ENCODE measurements at places on chromosomes 7 and 10.

GRCh38 chr10:12418725-12419261 lies 69.4 kb downstream of the CAMK1D start:
- DNase-seq: no peak

DNA sequence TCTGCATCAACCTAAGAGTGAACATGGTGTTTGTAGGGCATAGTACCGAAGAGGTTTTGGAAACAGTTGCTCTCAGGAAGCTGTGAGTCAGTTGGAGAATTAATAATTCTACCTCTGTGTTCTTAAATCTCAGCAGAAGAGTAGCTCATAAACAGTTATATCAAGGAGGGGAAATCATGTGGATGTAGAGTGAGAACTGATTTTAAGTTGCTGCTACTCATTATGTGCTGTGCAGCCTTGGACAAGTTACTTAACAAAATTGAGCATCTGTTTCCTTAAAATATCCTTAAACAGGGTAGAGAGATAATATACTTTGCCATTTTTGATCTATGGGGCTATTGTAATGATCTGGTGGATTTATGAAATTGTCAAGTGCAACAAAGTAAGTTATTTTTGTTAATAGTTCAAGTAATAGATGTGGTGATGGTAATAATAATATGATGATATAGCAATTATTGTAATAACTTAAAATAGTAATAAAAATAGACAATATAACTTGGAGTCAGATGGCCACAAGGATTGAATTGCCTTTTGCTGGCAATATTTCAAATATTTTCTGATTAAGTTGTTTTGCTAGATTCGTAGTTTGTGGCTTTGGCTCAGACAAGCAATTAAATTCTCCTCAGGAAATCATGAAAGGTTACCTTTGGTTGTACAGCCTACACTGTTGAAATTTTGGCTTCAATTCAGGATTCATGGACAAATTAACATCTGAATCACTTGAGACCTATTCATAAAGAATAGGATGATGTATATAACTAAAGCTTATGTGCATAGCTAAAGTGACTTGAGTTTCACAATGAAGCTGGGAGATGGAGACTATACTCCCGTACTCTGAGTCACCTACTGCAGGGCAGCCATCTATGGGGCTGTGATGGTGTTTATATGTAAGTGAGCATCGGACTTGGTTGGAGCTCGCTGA lies 228.5 kb downstream of the CDK14 start:
- no peak for DNase-seq

DNA sequence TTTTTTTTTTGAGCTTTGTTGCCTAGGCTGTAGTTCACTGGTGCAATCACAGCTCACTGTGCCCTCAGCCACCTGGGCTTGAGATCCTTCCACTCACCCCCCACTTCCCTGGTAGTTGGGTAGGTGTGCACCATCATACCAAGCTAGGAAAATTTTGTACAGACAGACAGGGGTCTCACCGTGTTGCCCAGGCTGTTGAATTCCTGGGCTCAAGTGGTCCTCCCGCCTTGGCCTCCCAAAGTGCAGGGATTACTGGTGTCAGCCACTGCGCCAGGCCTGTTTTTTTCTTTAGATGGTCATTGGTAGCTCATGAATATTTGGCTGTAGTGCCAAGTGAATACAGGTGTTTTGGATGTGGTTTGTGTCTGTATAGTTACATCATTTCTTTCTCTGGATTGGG lies 7.5 kb downstream of the COMTD1 start:
- no peak for DNase-seq

GRCh38 chr10:81920213-81920829 lies 45.3 kb downstream of the NRG3 start:
- no peak for DNase-seq

DNA sequence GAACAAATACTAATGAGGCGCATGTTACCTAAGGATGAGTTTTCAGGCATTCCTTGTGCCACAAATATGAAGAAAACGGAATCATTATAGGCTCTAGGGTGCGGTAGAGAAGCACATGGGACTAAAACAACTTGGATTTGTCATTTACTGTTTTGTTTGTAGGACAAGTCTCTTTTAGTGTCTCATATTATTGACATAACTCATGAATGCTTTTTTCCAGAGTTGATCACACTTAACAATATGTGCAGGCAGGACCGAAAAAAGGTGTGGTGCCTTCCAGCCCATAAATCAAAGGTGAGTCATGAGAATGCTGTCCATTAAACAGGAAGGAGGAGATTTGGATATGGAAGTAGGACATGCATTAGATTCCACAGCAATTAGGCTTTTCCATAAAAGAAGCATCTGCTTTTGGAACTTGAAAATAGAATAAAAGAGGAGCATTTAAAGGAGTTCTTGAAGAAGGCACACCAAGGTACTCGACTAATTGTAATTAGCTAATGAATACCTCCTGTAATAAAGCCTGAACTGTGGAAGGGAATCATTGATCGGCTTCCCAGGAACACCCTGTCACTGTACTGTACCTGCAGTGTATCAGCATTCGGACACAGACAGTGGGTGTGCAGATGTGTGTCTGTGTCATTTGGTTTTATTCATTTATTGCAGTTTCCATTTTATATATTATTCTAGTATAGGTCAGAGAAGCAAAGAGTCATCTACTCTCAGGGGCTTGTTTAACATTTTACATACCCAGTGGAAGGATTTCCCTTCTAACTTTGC lies 119.7 kb upstream of the KLF14 start:
- no peak for DNase-seq

- DNase-seq: no peak
Measured at GRCh38 chr10:26336979-26337378, 101.2 kb upstream of the APBB1IP start.

- no peak for DNase-seq
Measured at GRCh38 chr7:90654718-90655427, 58.8 kb downstream of the CDK14 start.

- DNase-seq: no peak
Measured at GRCh38 chr10:61747307-61747706, 84.6 kb downstream of the CABCOCO1 start.

DNA sequence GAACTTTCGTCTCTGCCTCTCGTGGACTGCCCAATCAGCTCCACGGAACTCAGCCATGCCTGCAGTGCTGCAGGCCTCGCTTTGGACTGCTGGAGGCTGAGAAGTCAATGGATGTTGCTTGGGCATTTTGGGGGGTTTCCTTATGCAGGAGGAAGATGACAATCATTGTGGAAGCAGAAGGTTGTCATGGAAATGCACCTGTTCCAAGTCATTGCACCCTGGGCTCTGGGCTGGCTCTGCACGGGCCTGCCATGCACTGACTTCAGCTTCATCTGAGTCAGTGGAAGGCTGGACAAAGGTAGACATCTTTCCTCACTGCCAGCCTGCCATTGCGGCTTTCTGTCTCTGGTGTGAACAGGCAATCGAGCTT lies 217.3 kb downstream of the RPS24 start:
- DNase-seq: no peak

Measured in body of pancreas (tissue), 4 donors.